ENCODE measurements at places on chromosomes 7 and 10.

GRCh38 chr10:111875725-111876124 lies 307.8 kb downstream of the GPAM start:
- no peak for DNase-seq

GRCh38 chr10:2529945-2530344 lies 537.4 kb upstream of the PFKP start:
- DNase-seq = no peak

DNA sequence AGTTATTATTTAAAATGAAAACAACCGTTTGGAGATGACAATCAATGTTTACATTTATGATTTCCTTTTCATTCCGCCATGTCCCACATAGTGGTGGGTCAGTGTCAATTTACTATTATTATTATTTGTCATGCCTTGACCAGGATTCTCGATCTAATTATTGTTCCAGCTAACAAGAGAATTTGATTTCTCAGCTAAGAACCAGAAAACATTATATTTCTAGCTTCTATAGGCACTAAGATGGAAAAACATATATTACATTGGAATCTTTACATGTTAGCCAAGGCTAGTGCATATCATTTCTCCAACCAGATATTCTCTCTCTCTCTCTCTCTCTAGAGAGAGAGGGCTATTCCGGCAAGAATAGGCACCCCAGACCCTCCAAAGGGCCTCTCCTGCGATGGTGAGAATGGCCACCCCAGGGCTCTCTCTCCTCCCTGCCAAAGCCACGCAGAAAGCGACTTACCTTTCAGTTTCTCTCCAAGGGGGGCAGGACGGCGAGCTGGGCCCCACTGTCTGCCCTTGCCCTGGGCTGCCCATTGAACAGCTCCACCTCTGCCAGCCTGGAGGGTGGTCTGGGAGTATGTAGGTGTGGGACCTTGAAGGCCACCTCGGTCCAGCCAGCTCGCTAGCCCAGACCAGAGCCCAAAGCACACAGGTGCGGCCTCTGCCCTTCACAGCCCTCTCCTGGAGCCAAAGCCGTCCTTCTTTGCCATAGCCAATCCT lies 2.4 kb downstream of the HOXA3 start:
- no peak for DNase-seq

DNA sequence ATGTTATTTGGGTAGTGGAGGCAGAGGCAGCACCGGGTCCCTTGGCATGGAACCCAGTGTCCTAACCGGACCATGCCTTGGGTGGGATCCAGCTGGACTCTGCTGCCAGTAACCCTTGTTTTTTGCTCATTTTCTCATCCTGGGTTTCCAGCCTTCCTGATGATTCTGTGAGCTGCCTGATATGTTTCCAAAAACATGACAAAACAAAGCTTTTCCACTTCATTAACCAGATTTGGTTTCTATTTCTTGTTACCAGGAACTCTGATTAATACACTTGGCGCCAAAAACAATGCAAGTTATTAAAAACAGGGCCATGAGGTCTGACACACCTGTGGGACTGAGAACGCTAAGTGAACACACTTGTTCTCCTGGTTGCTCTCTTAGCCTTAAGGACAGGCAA lies 32.8 kb upstream of the DLG5 start:
- no peak for DNase-seq

- DNase-seq = no peak
Observed at GRCh38 chr10:75977139-75977538, 545.7 kb downstream of the LRMDA start.

All from fibroblast of lung (primary cell).